Activated CD8-positive, alpha-beta memory T cell treated with anti-CD3 and anti-CD28 coated beads for 1 hour (primary cell): ENCODE measurements at places on chromosomes 1 and 21.

DNA sequence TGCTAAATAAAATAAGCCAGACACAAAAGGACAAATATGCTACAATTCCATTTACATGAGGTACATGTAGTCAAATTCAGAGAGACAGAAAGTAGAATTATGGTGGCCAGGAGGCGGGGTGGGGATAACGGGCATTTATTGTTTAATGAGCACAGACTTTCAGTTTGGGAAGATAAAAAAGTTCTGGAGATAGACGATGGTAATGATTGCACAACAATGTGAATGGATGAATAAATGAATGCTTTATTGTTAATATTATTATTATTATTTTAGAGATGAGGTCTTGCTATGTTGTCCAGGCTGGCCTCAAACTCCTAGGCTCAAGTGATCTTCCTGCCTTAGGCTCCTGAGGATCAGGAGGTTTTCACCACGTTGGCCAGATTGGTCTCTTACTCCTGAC lies 122.0 kb downstream of the LHX4 start:
- DNase-seq = no peak

DNA sequence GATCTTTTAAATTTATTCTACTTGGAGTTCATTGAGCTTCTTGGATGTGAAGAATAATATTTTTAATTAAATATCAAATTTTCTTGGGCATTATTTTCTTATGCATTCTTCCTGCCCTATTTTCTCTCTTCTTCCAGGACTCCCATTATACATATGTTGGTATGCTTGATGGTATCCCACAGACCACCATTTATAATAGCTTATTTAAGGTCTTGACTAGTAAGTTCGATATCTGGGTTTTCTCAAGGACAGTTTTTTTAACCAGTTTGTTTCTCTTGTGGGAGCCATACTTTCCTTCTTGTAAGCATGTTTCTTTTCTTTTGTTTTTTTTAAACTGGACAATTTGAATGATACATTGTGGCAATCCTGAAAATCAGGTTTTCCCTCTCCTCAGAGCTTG lies 15.4 kb upstream of the DDR2 start:
- DNase-seq = no peak

GRCh38 chr1:16984717-16985116 lies 4.3 kb upstream of the MFAP2 start:
- no peak for DNase-seq

DNA sequence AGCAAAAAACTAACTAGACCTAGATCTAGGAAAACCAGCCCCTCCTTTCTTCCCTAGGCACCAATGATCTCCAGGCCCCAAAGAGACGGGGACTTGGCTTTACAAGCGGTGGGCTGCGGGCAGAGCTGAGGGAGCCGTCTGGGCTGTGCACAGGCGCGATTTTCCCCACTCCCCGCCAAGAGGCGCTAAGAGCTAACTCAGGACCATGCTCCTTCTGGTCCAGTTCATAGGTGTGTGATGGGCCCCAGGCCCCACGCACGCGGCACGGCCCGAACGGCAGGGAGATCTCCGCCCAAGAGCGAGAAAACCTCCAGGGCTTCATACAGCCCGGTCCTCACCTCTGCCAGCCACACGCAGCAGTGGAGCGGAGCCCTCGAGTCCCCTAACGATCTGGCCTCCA lies 7.5 kb upstream of the GPR153 start:
- no peak for DNase-seq

- DNase-seq = no peak
These were observed 78.5 kb downstream of the FHAD1 start for GRCh38 chr1:15325375-15326085.

DNA sequence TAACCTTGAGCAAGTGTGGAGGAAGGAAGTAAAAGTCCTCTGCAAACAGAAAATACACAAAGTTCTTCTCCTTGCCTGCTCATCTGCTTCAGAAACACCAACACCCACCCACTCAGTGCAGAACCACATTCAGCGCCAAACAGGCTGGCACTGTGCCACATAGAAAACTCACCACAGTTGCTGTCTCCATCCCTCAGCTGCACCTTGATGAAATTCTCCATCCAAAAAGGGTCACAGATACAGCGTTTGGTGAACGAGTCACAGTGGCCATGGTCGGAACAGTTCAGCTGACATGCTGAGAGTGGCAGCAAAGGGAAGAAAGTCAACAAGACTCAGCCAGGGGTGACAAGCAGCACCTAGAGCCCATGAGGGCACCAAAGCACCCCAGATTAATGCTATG lies 114.5 kb downstream of the KIAA0319L start:
- DNase-seq = no peak

GRCh38 chr21:18759751-18760161 lies 356.2 kb upstream of the TMPRSS15 start:
- no peak for DNase-seq

DNA sequence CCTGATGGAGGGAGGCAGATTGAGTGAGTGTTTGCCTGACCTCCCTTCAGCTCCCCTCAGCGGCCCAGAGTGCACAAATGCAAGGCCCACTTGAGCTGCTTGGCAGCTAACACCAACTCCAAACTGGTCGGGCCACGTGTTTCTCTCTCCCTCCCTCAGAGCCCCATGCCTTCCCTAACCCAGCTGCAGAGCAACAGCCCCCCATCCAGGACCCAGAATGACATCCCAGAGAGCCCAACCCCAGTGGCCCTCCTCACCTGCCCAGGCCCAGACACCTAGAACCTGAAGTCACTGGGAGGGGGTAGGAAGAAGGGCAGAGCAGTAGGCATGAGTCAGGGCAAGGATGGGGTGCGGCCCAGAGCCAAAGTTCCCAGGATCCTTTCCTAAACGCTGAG lies 789 bp upstream of the S100A14 start:
- DNase-seq = no peak

DNA sequence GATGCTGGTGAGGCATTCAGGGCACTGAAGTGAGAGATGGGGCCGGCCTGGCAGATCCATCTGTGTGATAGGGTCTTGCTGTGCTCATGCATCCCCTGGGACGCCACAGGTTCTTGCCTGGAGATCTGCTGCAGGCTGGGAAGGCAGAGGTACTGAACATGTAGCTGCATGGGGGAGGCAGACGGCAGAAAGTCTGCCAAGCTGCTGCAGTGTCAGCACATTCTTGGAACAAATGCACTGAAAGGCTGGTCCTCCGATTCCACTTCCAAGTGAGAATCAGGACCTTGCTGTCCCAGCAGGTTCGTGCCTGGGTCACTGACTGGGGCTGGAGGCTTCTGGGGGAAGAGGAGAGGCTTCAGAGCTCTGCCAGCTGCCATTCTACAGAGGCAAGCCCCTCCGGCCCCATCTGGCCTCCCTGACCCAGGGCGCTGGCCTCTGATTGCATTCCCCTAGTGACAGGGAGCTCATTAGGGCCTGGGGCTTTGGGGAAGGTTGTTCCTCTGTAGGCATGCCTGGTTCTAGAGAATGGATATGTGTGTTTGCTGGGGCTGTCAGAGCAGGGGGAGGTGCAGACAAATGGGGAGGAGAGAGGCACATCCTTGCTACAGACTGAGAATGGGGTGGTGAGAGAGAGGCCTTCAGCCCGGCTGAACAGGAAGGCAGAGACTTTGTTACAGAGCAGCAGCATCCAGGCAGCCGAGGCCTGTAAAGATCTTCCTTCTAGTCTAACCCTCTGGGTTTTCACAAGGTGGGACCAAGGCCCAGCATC lies 174.0 kb downstream of the TRABD2B start:
- no peak for DNase-seq

DNA sequence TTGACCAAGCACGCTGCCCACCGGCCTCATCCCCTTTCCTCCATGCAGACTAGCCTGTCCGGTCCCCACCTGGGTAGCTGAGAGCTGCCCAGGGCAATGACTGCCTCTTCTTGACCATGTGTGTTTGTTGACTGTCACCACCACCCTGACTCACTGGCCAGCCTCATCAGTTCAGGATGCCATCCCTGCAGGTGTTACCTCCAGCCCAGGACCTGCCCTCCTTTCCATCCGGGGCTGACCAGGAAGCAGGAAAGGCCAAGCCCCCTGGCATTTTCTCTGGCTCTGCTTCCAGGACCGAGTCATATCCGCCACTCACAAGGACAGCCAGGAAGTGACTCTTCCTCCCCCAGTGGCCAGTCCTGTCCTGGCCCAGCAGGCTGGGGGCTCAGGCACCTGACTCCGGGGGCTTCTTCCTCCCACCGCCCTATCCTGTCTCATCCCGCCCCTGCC lies 17.1 kb downstream of the EPHA2 start:
- no peak for DNase-seq

- no peak for DNase-seq
These were observed 86.4 kb downstream of the KCNK1 start for GRCh38 chr1:233700338-233700737.

- no peak for DNase-seq
These were observed 306.3 kb upstream of the RGS18 start for GRCh38 chr1:191851799-191852595.

DNA sequence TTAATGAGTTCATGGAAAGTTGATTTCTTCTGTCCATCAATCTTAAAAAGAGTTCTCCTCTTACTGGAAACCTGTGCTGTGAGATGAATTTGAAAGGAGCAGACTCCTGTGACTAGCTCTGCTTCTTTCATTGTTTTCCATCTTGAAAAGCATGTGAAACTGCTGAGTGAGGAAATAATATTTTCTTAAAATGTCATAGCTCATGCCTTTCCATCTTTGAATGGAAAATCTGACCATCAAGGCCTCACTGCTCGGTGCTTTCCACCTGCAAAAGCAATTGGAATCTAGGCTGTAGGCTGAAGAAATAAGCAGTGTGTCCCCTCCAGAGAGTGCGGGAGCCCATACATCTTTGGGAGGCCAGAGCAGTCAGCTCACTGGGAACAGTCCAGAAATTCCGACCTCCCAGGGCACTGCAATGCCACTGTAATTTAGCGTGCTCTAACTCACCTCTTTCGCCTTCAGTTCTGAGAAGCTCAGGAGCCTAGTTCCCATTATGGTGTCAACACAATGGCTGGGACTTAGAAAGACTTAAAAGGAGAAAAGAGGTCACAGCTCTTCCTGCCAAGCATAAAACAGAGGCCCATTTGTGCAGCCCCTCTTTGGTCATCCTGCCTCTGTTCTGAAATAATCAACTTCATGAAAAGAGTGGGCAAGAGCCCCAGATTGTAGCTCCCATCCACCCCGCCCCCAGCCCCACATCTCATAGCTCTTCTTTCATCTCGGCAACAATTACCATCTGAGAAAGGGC lies 50.4 kb upstream of the F3 start:
- no peak for DNase-seq

DNA sequence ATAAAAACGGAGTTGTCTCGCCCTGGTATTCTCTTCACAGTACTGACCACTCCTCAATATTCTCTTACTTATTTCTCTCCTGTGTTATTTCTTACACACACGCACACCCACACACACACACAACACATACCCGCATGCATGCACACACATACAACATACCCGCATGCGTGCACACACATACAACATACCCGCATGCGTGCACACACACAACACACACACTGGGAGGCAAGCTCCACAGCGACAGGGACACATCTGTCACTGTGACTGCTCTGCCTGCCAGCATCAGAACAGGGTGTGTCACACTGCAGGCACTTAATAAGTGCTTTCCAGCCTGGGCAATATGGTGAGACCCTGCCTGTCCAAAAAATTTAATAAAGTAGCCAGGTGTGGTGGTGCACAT lies 20.8 kb upstream of the DDOST start:
- no peak for DNase-seq

- no peak for DNase-seq
These were observed at the start of gene IKBKE for GRCh38 chr1:206469933-206470691. TSS of gene IKBKE (plus strand) at chr1:206470476. CDS start at chr1:206473228, 2,752 bp downstream.

- no peak for DNase-seq
These were observed 455 bp downstream of the UCHL5 start for GRCh38 chr1:193058529-193059281.

GRCh38 chr1:8427493-8427892 lies 109.6 kb downstream of the SLC45A1 start:
- DNase-seq = no peak

DNA sequence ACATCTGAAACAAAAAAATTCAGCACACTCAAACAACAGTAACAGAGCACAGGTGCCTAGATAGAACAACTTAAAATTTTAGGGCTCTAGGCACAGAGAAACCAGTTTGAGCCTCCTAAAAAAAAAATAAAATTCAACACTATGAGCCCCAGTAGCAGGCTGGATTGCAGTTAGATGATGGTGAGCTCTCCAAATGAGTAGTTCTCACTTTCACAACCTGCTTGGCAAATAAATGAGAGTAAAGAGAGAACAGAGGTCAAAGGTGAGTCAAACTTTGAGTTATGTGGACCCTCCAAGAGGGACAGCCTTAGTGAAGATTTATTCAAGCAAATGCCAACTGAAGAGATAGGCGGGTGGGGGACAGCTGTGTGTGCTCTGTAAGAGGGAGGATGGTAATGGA lies 3.6 kb downstream of the BEND5 start:
- DNase-seq = no peak

- DNase-seq = no peak
These were observed 5.7 kb upstream of the CHD5 start for GRCh38 chr1:6185635-6186382.

- no peak for DNase-seq
These were observed 100.0 kb upstream of the ADAR start for GRCh38 chr1:154707901-154708463.

DNA sequence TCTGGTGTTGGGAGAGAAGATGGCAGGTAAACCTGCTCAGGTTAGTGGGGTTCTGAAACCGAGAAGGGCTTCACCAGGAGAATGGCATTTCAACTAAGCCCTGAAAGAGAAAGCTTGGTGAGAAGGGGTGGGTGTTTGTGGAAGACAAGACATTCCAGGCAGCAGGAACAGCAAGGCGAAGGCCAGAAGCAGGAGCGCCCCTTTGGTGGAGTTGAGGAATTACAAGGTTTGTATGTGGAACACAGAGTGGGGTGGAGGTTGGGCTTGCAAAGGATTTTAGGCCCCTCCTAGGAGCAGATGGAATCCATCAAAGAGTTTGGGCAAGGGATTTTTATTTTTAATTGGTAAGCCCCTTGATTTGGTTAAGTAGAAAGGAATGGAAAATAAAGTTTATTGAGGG lies 24.8 kb upstream of the ELOA start:
- no peak for DNase-seq

- DNase-seq = no peak
These were observed 11.6 kb upstream of the SAMD11 start for GRCh38 chr1:911875-912739.

DNA sequence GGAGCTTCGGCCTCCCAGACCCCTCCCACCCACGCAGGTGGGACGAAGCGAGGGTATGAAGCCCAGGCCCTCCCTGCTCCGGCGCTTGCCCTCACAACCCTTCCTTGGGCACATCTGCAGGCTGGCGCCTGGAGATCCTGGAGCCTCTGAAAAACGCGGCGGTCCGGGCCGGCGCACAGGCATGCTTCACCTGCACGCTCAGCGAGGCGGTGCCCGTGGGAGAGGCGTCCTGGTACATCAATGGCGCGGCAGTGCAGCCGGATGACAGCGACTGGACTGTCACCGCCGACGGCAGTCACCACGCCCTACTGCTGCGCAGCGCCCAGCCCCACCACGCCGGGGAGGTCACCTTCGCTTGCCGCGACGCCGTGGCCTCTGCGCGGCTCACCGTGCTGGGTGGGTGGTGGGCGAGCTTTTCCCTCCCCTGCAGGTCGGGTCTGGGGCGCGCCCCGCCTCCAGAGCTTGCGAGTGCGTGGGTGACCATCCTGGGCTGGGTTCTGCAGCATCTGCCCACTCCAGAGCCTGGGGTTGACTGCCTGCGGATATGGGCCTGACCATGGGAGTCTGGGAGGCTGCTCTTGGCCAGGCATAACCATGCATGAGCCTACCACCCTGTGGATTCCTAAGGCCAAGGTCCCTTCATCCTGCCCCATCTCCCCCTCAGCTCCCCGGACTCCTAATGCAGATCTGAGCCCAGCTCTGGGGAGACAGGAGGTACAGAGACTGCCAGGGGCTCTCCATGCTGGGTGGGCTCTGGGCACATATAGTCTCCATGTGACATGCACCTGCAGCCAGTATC lies 89.8 kb downstream of the TRIM11 start:
- no peak for DNase-seq

- no peak for DNase-seq
These were observed 91.7 kb downstream of the TYW3 start for GRCh38 chr1:74824497-74825107.
